ENCODE measurements at places on chromosomes 6 and 20. TPM values are rescaled to one million over a fixed set of nuclear protein-coding genes. Genes with fewer than 3 reads are reported as not detected.

RAMACL gene
- total RNA-seq, result 0.69 TPM

SLC52A3 gene
- not detected for total RNA-seq

NR2E1 gene
- under 0.01 TPM for total RNA-seq

BEND6 gene
- total RNA-seq, result 2.3 TPM

EIF6 gene
- total RNA-seq, result 106 TPM

CNKSR3 gene
- total RNA-seq, result 5.7 TPM

FILIP1 gene
- total RNA-seq, result under 0.01 TPM

KCNQ5 gene
- not detected for total RNA-seq

TINAG gene
- not detected for total RNA-seq

BPIFB2 gene
- not detected for total RNA-seq

RSPH9 gene
- 1.1 TPM for total RNA-seq

WDR46 gene
- 92.6 TPM for total RNA-seq

EDN3 gene
- not detected for total RNA-seq

TTPAL gene
- total RNA-seq, result 6.5 TPM

RAET1G gene
- total RNA-seq, result not detected

CTAGE9 gene
- not detected for total RNA-seq

TTI1 gene
- 21.1 TPM for total RNA-seq

RIPPLY2 gene
- total RNA-seq, result not detected

EGFL8 gene
- 92.7 TPM for total RNA-seq

FAM83B gene
- not detected for total RNA-seq

AVP gene
- not detected for total RNA-seq

JPH2 gene
- total RNA-seq, result 0.15 TPM

SERINC3 gene
- total RNA-seq, result 82.9 TPM

TRIM31 gene
- not detected for total RNA-seq

NHLRC1 gene
- 3.6 TPM for total RNA-seq

REM1 gene
- total RNA-seq, result not detected

HDGFL1 gene
- total RNA-seq, result not detected

ADGRG6 gene
- 41.0 TPM for total RNA-seq

PSMB9 gene
- 151 TPM for total RNA-seq

MOG gene
- not detected for total RNA-seq

SLC22A16 gene
- total RNA-seq, result 0.15 TPM

TNNC2 gene
- not detected for total RNA-seq

CFAP206 gene
- total RNA-seq, result 1.1 TPM

SLC13A3 gene
- 3.1 TPM for total RNA-seq
